Tracheal epithelial cell (primary cell): ENCODE measurements at places on chromosomes 6 and 20. TPM values are rescaled to one million over a fixed set of nuclear protein-coding genes. Genes with fewer than 3 reads are reported as not detected.

PRKN gene
- total RNA-seq, result 0.48 and 0.64 TPM in 2 replicates

KIF13A gene
- 28.9 and 36.0 TPM in 2 replicates for total RNA-seq

SLC32A1 gene
- not detected in 2 replicates for total RNA-seq

ERVFRD-1 gene
- total RNA-seq, result not detected in 2 replicates

RIPOR3 gene
- 0.64 and 2.7 TPM in 2 replicates for total RNA-seq

APOM gene
- total RNA-seq, result 0.96 and 1.3 TPM in 2 replicates

MOG gene
- not detected in 2 replicates for total RNA-seq

CLDN20 gene
- not detected in 2 replicates for total RNA-seq

ADGRB3 gene
- under 0.01 TPM in 1 of 2 replicates, not detected in the other for total RNA-seq

VAPB gene
- total RNA-seq, result 14.0 and 14.9 TPM in 2 replicates

C20orf96 gene
- 0.48 and 0.85 TPM in 2 replicates for total RNA-seq

MAP7 gene
- 28.7 and 29.4 TPM in 2 replicates for total RNA-seq

EYS gene
- total RNA-seq, result under 0.01 and 0.64 TPM in 2 replicates

ECT2L gene
- total RNA-seq, result under 0.01 and 0.21 TPM in 2 replicates

FAM120B gene
- total RNA-seq, result 6.0 and 9.4 TPM in 2 replicates

OTOR gene
- total RNA-seq, result not detected in 2 replicates

SIGLEC1 gene
- total RNA-seq, result not detected in 2 replicates

RIN2 gene
- total RNA-seq, result 66.3 and 67.4 TPM in 2 replicates

FLRT3 gene
- total RNA-seq, result 13.5 and 34.1 TPM in 2 replicates

PRSS35 gene
- under 0.01 TPM in 1 of 2 replicates, not detected in the other for total RNA-seq

HS3ST5 gene
- total RNA-seq, result not detected in 2 replicates

SAMD5 gene
- 0.48 and 2.1 TPM in 2 replicates for total RNA-seq

CD93 gene
- total RNA-seq, result 0.21 and 0.24 TPM in 2 replicates

CALHM6 gene
- total RNA-seq, result 1.3 and 1.4 TPM in 2 replicates

KCNS1 gene
- total RNA-seq, result 1.1 and 3.9 TPM in 2 replicates

SPO11 gene
- not detected in 2 replicates for total RNA-seq

HCRTR2 gene
- total RNA-seq, result not detected in 2 replicates

KCTD20 gene
- 30.9 and 34.5 TPM in 2 replicates for total RNA-seq

PSMB9 gene
- total RNA-seq, result 3.4 and 16.1 TPM in 2 replicates

SLC22A23 gene
- total RNA-seq, result 25.1 and 28.8 TPM in 2 replicates

ESR1 gene
- under 0.01 and 0.24 TPM in 2 replicates for total RNA-seq

OOEP gene
- not detected in 2 replicates for total RNA-seq

HLA-DRA gene
- not detected in 2 replicates for total RNA-seq

SRSF12 gene
- total RNA-seq, result 0.21 and 1.2 TPM in 2 replicates

SOX18 gene
- 0.43 TPM in 1 of 2 replicates, not detected in the other for total RNA-seq

TMEM74B gene
- 2.4 TPM in 1 of 2 replicates, not detected in the other for total RNA-seq

PHACTR1 gene
- 0.96 TPM in 1 of 2 replicates, not detected in the other for total RNA-seq

EFCAB8 gene
- total RNA-seq, result not detected in 2 replicates

ZC3H12D gene
- total RNA-seq, result under 0.01 TPM in 1 of 2 replicates, not detected in the other

OPRM1 gene
- total RNA-seq, result not detected in 2 replicates
